ENCODE measurements at places on chromosomes 6 and 20.

- no peak for DNase-seq
Measured at GRCh38 chr6:70312165-70312745, 9.4 kb upstream of the COL9A1 start.

DNA sequence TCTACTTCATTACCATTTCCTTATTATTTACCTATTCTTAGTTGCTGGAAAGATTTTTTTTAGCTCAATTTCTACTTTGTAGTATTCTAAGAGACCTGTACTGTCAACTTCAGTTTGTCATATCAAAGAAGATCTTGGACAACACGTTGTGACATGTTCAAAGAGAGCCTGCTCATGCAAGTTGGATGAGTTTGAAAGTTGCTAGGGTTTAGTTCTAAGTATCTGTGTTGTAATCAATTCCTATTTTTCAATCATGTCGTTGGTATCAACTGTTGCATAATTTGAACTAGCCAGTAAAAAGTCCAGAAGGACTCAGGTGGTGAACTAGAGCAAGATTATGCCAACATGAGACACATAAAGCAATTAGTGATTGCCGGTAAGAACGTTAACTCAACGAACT, 30.2 kb downstream of the PKIB start:
- DNase-seq, result no peak

- DNase-seq, result no peak
Measured at GRCh38 chr6:18016698-18017097, 29.3 kb upstream of the KIF13A start.

- DNase-seq, result no peak
Measured at GRCh38 chr6:31305703-31306219, 33.9 kb upstream of the HLA-C start.

- no peak for DNase-seq
Measured at GRCh38 chr20:62413896-62414481, 6.9 kb upstream of the CABLES2 start.

DNA sequence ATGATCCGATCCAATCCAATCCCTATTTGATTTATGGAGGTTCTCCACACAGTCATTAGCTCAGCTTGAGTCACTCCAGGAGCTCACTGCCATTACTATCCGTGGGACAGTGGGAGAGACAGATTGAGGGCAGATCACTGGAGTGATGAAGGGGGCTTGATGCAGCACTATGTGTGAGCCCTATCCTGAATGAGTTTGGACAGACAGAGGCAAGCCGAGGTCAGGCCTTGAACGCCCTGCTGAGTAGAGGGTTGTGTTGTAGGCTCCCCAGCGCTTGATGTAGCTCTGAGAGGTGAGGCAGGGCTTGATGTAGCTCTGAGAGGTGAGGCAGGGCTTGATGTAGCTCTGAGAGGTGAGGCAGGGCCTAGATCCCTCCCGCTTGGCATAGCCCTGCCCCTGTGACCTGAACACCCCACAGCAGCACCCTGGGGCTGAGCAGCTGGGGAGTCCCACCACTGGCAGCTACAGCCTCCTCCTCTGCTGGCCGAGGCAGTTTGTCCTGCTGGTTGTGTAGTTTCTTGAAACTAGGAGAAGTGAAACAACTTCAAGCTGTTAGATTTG, 58.7 kb downstream of the ZFAND3 start:
- DNase-seq, result no peak

GRCh38 chr6:142551274-142551811, 249.5 kb downstream of the ADGRG6 start:
- DNase-seq, result no peak

DNA sequence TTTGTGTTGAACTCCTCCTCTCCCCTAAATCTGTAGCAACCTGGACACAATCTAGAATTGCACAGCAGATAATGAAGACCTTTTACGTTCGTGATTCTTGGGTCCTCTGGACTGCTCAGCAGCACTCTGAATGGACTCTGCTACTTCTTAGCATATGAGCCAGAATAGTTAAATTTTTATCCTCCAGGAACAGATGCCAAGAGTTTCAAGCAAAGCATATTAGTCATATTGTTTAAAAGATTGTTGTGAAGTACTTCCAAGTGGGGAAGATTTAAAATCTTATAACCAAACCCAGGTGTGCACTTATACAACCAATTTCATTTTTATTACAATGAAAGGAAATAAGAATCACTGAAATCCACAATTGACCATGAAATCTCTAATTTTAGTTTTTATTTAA, 118.9 kb upstream of the EXOC2 start:
- DNase-seq, result no peak

- no peak for DNase-seq
Measured at GRCh38 chr6:122676688-122677087, 66.5 kb downstream of the PKIB start.

DNA sequence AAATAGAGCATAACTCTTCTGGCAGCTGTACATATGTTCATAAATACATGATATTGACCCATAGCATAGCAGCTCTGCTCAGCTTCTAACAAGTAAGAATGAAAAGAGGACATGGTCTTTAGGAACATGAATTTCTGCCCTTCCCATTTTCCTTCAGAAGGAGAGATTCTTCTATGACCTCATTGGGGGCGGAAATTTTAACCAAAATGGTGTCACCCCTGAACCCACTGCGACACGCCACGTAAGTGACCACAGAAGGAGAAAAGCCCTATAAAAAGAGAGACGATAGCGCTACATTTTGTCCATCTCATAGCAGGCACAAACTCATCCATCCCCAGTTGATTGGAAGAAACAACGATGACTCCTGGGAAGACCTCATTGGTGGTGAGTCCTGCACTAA, at the start of gene IL17A:
TSS of gene IL17A (plus strand) at position 301 of the 400 bp plus-strand sequence. CDS start at position 358, 57 bp downstream.
- no peak for DNase-seq

DNA sequence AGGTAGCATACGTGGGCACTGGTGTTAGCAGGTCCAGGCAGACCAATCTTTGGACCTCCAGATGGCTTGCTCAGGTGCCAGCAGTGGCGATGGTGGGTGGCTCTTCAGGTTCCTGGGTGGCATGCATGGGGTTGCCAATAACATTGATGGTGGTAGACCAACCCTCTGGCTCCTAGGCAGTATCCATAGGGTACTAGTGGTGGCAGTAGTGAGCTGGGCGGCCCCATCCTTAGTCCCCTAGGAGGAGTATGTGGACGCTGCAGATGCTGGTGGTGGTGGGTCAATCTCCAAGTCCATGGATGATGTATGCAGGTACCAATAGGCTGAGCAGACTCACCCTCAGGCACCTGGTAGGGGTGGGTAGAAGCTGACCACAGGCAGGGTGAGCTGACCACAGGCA, 70.6 kb downstream of the ZC2HC1B start:
- no peak for DNase-seq

GRCh38 chr20:25297141-25297905, 49.4 kb downstream of the PYGB start:
- no peak for DNase-seq

DNA sequence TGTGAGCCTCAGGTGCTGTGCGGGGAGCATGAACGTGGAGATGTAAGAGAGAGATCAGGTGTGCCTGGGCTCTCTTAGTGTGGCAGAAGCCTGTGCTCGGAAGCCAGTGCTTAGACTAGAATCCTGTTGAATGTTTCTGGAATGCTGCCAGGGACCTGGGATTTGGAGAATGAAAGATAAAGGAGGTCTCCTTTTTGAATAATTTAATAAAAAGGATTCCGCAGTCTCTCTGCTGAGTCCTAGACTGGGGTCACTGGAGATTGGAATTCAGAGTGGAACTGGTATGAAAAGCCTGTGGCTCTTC, 18.8 kb upstream of the EFCAB8 start:
- DNase-seq, result no peak

- DNase-seq, result no peak
Measured at GRCh38 chr6:3328796-3329195, 70.0 kb downstream of the PSMG4 start.

GRCh38 chr6:148323344-148323743, 19.3 kb upstream of the SASH1 start:
- no peak for DNase-seq

DNA sequence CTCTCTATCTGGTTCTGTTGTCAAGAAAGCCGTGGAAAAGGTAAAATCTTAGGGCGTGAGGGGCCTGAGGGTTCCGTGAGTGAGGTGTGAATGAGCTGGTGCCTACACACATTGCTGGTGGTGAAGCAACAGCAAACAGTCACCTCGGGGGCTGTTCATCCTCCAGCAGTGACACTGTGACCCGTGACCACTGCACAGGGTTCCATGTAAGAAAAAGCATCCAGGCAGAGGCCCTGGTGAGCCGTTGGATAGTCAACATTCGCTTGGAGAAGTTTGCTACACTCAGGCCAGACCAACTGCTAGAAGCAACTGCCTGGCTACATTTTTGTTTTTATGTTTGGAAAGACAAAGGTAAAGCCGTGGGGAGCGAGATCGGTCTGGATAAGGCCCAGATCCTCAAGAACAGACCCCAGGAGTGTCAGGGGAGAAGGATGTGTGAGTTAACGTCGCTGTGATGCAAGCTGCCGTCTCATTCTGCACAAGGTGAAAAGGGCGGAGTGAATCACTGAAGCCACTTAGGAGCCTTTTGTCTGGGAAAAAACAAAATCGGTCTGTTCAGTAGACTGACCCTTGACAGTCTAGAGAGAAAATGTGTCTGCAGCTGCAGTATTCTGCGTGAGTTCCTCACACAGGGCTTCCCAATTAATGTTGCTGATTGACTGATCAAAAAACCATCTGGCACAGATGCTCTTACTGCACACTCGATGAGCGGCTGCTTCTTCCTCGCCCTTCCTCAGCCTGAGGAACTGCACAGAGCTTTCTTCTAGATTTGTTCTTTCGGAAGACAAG, 404.0 kb downstream of the SMOC2 start:
- no peak for DNase-seq

DNA sequence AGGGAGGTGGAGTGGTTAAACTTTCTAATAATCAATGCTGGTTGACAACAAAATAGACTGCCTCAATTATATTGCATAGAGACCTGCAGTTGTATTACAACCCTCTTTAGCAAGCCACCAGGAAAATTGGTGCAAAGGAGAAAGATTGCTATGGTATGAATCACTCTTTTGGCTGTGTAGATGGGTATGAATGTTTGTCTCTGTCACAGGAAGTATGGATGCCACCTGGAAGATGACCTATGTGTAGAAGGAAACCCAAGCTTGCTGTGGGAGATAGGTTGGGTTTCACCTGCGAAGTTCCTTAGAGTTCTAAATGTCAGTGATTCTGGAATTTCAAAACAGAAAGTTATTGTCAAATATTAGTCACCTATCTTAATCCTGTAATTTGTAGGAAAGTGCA, 134.6 kb downstream of the SOBP start:
- DNase-seq, result no peak

- DNase-seq, result no peak
Measured at GRCh38 chr6:29887819-29888776, 54.2 kb upstream of the HLA-A start.

DNA sequence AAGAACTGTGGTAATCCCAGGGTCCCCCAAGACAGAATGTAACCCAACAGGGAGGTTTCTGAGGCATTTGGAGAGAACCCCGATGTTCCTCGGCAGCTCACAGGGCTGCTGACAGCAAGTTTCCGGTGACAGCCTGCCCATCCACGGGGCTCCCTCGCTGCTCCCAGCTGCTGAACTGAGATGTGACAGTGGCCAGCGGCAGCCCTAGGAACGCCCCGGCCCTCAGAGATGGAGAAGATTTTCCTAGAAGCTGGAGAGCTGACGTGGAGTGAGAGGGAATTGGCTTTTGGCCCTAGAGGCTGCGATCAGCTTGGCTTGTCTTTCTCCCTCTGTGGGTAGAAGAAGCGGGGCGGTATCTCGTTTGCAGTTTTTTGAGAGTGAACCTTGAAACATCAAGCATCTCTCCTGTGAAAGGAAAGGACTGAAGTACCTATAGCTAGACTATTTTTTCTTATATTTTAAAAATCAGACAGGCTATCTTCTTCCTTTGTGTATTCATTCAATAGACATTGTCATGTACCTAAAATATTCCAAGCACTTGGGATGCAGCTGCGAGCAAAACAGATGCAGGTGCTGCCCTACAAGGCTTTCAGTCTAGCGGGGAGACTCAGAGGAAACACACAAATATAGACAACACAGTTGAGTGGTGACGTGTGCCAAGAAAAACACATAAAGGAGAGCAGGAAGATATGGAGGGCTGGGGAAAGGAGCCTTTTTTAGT, 28.4 kb upstream of the NFATC2 start:
- no peak for DNase-seq

GRCh38 chr20:43448748-43449535, 8.8 kb upstream of the SRSF6 start:
- peak; percentile 63 for DNase-seq

- DNase-seq, result no peak
Measured at GRCh38 chr6:113668641-113669408, 188.3 kb upstream of the MARCKS start.

DNA sequence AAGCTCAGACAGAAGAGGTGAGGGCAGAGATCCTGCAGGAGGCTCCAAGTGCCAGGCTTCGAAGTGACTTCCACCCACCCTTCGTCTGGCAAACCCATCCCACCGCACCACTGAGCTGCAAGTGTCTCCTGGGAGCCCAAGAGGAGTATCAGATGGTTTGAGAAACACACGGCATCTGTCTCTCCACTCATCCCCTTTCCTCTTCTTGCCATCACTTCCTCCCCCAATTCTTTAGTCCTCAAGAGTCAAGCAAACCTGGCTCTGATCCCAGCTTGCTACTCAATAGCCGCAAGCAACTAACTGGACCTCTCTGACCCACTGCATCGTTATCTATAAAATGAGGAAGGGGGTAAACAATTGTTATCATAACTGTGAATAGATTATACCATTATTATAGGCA, 142.1 kb downstream of the BMP7 start:
- DNase-seq, result no peak

Data from pulmonary artery endothelial cell (primary cell).